CD8-positive, alpha-beta memory T cell (primary cell): ENCODE measurements at places on chromosomes 7 and 10.

GRCh38 chr7:79837915-79838314 is 296.7 kb upstream of the GNAI1 start:
- no peaks in the 10 kb centered on the region for H3K4me1 ChIP-seq
- no peaks in the 10 kb centered on the region for H3K36me3 ChIP-seq
- no peak for DNase-seq
- no peaks in the 10 kb centered on the region for H3K27me3 ChIP-seq
- no peak overlapping the region for H3K4me3 ChIP-seq

GRCh38 chr10:15859906-15860691 is at the start of gene MINDY3:
Gene MINDY3 (minus strand): TSS chr10:15860507. CDS start chr10:15860299, 208 bp downstream.
- peak; percentile 88 for DNase-seq
- no peaks in the 10 kb centered on the region for H3K36me3 ChIP-seq
- H3K4me1 ChIP-seq: peaks cover 40% of the 10 kb centered on the region
- H3K4me3 ChIP-seq: peak within 1 kb of the TSS; percentile 95

DNA sequence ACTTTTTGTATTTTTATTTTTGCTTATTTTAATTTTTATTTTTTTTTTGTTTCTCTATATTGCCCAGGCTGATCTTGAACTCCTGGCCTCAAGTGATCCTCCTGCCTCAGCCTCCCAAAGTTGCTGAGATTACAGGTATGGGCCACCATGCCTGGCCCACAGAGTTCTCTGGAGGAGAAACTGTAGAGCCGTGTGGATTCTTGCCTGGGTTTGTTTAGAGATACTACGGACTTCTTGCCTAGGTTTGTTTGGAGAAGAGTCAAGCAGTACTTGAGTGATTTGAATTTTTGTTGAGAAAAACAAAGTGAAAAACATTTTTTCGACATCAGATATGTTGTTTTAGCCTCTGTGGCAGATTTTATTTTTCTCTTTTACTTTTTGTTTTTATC is 99.0 kb downstream of the CAMK1D start:
- no peaks in the 10 kb centered on the region for H3K36me3 ChIP-seq
- H3K4me1 ChIP-seq: peaks cover 13% of the 10 kb centered on the region
- H3K27me3 ChIP-seq: no peaks in the 10 kb centered on the region
- H3K27ac ChIP-seq: no peak overlapping the region
- no peak overlapping the region for H3K4me3 ChIP-seq
- no peak for DNase-seq

- DNase-seq: no peak
- no peaks in the 10 kb centered on the region for H3K27me3 ChIP-seq
- peaks cover 9% of the 10 kb centered on the region for H3K36me3 ChIP-seq
- no peak overlapping the region for H3K27ac ChIP-seq
- peaks cover 24% of the 10 kb centered on the region for H3K4me1 ChIP-seq
These were observed 88.1 kb downstream of the VOPP1 start for GRCh38 chr7:55484241-55484640.

DNA sequence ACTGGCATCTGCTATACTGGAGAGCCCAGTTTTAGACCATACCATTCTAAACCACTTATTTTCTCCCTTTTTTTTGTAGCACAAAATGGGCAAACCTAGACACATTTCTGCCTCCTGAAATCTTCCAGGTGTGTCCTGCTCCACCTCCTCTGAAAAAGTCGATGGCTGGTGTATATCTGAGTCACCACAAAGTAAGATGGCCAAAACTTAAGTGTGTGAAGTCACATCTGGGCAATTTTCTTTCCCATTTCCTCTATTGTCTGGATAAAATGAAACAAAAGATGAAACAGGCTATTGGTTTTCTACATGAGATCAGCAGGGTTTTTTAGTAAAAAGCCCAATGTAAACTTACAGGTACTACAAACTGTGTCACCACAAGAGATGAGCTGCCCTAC is 65.5 kb downstream of the OSBPL3 start:
- peaks cover 44% of the 10 kb centered on the region for H3K4me1 ChIP-seq
- H3K36me3 ChIP-seq: no peaks in the 10 kb centered on the region
- no peaks in the 10 kb centered on the region for H3K27me3 ChIP-seq
- DNase-seq: no peak
- H3K27ac ChIP-seq: no peak overlapping the region

- no peak for DNase-seq
- H3K4me1 ChIP-seq: no peaks in the 10 kb centered on the region
- no peaks in the 10 kb centered on the region for H3K36me3 ChIP-seq
These were observed 159.1 kb downstream of the CCDC71L start for GRCh38 chr7:106501605-106502580.
